Fibroblast of lung (primary cell): ENCODE measurements at places on chromosomes 7 and 10. TPM values are rescaled to one million over a fixed set of nuclear protein-coding genes. Genes with fewer than 3 reads are reported as not detected.
A peak's percentile ranks its signal among the peaks of the same experiment; 100 is the strongest.

DNA sequence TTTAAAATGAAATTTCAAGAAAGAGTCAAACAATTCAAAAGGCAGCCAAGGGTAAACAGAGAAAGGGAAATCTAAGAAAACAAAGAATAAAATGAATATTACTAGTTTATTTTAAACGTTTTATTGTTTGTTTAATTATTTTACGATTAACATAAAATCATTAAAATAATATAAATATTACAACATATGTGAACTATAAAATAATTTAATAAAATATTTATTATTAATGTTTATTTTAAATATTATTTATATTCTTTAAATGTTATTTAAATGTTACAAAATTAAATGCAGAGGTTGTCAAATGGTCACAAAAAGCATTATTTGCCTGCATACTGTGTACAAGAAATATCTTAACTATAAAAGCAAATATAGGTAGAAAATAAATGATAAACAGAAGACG, 786.7 kb upstream of the GHITM start:
- no peak for DNase-seq

DNA sequence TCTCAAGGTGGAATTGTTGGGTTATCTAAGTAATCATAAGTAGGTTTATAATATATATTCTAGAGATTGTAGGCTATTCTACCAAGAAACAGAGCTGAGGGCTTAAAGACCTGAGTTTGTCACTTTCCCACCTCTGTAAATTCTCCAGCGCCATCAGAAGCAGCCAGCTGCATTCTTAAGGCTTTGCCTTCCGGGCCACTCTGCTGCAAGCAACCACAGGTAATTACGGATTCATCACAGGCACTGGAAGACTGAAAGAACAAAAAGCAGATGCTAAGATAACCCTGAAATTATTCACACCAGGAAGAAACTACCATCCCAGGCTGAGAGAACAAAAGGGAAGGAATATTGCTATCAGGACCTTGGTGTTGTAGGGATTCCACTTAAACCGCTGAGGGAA, 137.8 kb upstream of the JCAD start:
- DNase-seq, result no peak

- DNase-seq, result no peak
These were observed 178.7 kb downstream of the CACNA2D1 start for GRCh38 chr7:82264783-82265305.

GRCh38 chr10:21603721-21604120, 69.7 kb downstream of the MLLT10 start:
- no peak for DNase-seq

GRCh38 chr10:131574707-131575430, 263.3 kb upstream of the TCERG1L start:
- DNase-seq, result no peak

GRCh38 chr7:123296965-123297364, 97.2 kb upstream of the SLC13A1 start:
- DNase-seq, result no peak

DNA sequence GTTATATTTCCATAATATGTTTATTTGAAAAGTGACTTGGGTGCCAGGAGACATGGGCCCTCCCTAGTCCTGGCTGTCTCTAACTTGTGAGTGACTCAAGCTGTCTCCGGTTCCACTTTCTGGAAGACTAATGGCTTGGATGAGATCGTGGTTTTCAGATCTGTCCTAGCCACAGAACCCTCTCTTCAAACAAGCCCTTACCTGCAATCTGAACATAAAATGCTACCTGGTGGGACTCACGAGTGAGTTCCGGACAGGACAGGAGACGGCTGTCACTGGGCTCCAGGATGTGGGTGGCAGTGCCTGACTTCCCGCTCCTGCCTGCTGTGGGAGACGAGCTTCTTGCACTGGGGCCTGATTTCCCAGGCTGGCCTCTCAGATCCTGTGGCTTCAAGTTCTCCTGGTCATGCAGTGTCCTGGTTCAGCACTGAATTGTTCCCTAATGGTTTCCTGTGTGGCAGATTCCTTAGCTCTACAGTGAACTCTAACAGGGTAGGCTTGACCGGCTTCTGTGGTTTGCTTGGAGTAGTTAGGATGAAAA, 26.0 kb upstream of the PFKFB3 start:
- peak; percentile 45 for DNase-seq

- DNase-seq, result no peak
These were observed 109.2 kb downstream of the SORCS3 start for GRCh38 chr10:104750291-104750690.

- peak; percentile 85 for DNase-seq
These were observed 70.3 kb upstream of the RSU1 start for GRCh38 chr10:16887565-16887964.

DNA sequence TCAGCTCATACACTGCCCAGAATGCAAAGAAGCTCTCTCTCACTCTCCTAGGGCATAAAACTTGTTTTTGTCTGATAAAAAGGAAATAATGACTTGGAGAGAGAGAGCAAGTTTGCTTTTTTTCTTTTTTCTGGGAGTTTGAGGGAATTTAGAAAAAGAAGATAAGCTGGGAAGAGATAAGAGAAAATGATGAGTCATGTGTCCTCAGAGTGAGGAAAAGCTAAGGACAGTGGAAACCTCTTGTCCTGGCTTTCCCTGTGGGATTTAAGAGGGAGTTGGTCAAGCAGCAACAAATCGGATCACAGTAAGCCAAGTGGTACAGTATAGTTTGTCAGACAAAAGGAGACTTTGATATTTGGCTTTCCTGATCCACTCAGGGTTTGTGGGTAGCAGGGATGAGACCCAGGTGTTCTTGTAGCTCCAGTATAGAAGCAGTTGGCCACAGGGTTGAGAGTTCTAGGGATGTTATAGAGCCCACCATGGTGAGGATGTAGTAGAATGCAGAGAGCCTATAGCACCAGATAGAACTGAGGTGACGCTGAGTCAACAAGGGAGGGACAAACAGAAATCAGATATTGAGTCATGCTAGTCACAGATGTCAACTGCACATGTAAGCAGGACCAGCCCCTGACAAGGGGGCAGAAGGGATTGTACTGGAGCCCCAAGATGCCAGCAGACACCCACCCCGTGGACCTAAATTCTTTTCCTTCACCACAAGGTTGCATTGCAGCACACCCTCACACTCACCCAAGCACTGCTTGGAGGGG, 219.3 kb upstream of the TAC1 start:
- DNase-seq, result no peak

DNA sequence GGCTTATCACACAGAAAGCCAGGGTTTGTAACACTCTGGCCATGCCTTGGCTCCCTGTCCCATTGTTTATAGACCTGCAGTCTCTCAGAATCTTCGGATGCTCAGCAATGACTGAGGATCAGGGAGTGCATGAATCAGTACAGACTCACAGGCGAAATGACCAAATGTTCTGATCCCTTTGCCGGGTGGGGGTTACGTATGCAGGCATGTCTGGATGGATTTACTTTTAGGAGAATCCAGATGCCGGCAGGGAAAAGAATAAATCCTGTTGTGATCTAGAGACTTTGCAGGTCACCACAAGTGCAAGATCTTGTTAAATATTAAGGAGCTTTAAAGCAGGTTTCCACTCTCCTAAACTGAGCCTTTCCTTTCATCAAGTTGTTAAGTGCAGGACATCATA, 149.5 kb downstream of the SFMBT2 start:
- peak; percentile 74 for DNase-seq

DNA sequence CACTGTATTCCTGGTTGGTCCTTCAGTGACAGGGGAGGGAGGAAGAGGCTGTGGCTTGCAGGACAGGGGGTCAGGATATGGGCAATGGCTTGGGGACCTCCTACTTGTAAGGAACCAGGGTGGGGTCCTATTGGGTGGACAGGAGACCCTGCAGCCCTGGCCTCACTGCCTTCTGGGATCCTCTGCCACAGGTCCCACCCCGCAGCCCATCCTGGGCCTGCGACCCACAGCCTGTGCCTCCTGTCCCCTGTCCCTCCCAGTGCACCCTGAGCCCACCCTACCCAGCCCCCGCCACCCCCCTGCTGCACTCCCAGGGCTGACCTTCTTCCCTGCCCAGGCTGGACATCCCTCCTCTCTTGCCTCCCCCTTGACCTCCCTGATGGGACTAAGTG, 58.7 kb upstream of the MYL10 start:
- no peak for DNase-seq

GRCh38 chr10:110574420-110574819, 6.9 kb downstream of the SMC3 start:
- DNase-seq, result peak; percentile 8

- no peak for DNase-seq
These were observed 90.3 kb upstream of the DDC start for GRCh38 chr7:50655490-50655889.

GRCh38 chr10:89659143-89660131, 14.4 kb upstream of the PANK1 start:
- peak; percentile 87 for DNase-seq

DNA sequence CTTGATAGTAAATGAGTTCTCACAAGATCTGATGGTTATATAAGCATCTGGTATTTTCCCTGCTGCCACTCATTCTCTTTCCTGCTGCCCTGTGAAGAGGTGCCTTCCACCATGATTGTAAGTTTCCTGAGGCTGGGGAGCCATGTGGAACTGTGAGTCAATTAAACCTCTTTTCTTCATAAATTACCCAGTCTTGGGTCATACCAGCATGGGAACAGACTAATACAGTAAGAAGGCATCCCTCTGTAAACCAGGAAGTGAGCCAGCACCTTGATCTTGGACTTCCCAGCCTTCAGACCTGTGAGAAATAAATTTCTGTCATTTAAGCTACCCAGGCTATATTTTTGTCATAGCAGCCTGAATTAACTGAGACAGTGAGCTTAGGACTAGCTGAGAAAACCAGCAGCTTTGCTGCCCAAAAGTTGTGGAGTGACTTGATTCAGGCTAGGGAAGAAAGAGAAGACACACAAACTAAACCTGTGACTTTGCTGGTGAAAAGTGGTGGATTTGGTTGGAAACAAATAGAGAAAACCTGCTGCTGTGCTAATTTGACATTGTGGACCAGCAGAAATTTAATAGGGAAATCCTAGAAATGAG, 29.7 kb downstream of the PALS2 start:
- DNase-seq, result no peak

- DNase-seq, result no peak
These were observed 132.2 kb downstream of the ZNF365 start for GRCh38 chr10:62506371-62506770.

DNA sequence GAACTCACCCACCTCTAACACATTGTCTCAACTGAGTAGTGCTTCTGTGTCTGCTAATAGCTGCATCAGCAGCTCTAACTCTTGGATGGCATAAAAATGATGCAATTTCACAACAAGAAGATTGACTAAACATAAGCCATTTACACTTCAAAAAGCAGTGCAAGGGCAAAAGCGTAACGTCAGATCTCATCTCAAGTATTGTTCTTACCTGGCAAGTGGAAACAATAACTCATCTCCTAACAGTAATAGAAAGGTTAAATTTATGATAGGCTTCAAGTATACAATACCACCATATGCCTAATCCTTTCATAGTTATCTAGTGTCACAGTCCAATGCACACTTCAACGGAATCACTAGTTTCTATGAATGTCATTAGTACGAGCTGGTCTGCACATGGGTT, 14.8 kb downstream of the TPK1 start:
- no peak for DNase-seq

GRCh38 chr10:36351159-36351558, 709.1 kb upstream of the FZD8 start:
- no peak for DNase-seq

DNA sequence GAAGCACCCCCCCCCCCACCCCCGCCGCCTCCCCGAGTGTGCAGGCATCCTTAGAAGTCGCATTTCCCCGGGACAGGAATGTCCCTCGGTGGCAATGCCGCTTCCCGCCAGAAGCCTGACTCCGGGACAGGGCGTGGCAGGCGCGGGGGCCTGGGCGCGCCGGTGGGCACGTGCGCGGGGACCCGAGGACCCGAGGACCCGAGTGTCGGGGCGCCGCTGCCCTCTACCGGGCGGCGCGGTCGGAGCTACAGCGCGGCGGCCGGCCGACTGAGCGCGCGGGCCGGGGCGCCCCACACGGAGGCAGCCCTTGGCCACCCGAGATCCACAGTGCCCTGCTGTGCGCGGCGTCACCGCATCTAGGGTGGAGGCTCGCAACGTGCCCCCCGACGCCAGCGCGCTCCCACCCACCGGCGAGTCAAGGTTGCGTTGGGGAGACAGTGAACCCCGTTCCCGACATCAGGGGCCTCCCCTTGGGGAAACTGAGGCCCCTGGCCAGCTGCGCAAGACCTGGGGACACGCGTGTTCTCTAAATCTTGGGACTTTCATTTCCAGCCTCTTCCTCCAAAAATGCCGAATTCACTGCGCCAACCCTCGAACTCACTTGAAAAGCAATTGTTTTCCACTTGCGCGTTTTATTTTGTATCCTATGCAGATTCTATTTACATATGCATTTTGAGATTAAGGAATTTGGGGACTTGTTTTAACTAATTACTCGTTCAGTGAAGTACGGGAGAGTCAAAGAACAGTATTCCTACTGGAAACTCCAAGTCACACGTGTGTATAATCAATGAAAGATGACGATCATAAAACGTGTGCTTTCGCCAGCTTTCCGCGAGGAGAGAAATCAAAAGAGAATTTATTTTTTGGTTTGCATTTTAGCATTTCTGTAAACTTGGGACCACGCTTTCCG, 3.1 kb upstream of the CUX1 start:
- peak; percentile 55 for DNase-seq

DNA sequence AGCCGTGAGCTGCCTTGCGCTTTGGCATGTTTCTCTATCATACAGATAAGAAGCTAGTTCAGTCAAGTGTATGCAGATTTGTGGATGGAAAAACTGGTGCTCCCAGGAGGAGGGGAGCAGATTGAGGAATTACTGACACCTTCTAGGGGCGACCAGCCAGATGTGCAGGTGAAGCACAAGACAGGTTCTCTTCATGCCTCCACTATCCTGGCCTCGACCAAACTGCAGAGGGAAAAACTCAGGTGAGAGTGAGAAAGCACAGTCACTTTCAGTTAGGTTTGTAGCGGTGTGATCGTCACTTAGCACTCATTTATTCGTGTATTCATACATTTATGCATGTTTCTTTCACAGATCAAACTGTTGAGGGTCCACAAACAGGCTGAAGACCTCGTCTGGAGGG, 600 bp upstream of the DBNL start:
- no peak for DNase-seq

Gene GIMAP5
- not detected in 2 replicates for total RNA-seq

Gene SDK1
- 3.6 and 8.6 TPM in 2 replicates for total RNA-seq

Gene OAT
- total RNA-seq, result 125 and 147 TPM in 2 replicates

Gene STEAP1
- 60.9 and 69.9 TPM in 2 replicates for total RNA-seq
